Activated CD4-positive, alpha-beta T cell treated with anti-CD3 and anti-CD28 coated beads, Interleukin-2, amount 10 ng/mL, durations not matched to agents 24 days and 14 days (primary cell): ENCODE measurements at places on chromosomes 12 and 14. TPM values are rescaled to one million over a fixed set of nuclear protein-coding genes. Genes with fewer than 3 reads are reported as not detected.

- no peak overlapping the region for H3K27ac ChIP-seq
- no peaks in the 10 kb centered on the region for H3K4me1 ChIP-seq
- no peaks in the 10 kb centered on the region for H3K27me3 ChIP-seq
- no peak overlapping the region for H3K4me3 ChIP-seq
- peaks cover 10% of the 10 kb centered on the region for H3K36me3 ChIP-seq
- no peak for DNase-seq
These were observed 27.1 kb downstream of the STK38L start for GRCh38 chr12:27271206-27271605.

GRCh38 chr12:45613296-45613695, 116.2 kb upstream of the ARID2 start:
- H3K4me1 ChIP-seq, result peaks cover 3% of the 10 kb centered on the region
- H3K36me3 ChIP-seq, result no peaks in the 10 kb centered on the region
- H3K4me3 ChIP-seq, result no peak overlapping the region
- no peak overlapping the region for H3K27ac ChIP-seq

- H3K27me3 ChIP-seq, result no peaks in the 10 kb centered on the region
- H3K36me3 ChIP-seq, result no peaks in the 10 kb centered on the region
- H3K4me3 ChIP-seq, result no peak overlapping the region
- no peak for DNase-seq
These were observed 124.8 kb upstream of the WSCD2 start for GRCh38 chr12:108004319-108004718.

The RAB2B gene
- 26.5 and 30.1 TPM in 2 replicates for total RNA-seq

The SLC6A12 gene
- total RNA-seq, result not detected in 2 replicates

- H3K4me3 ChIP-seq, result no peak overlapping the region
- no peak overlapping the region for H3K27ac ChIP-seq
- H3K36me3 ChIP-seq, result peaks cover 16% of the 10 kb centered on the region
- DNase-seq, result no peak
These were observed 167.5 kb downstream of the DPF3 start for GRCh38 chr14:72726444-72726843.

DNA sequence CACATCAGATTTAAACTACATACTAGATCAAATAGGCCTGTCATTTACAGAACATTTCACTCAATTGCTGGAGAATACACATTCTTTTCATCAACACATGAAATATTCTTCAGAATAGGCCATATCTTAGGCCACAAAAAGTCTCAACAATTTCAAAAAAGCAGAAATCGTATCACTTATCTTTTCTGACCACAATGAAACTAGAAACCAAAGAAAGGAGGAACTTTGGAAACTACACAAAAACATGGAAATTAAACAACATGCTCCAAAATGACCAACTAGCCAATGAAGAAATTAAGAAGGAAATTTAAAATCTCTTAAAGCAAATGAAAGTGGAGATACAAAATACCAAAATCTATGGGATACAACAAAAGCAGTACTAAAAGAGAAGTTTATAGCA, 35.1 kb downstream of the PARP11 start:
- peak overlapping the region; percentile 49 for H3K4me3 ChIP-seq
- H3K36me3 ChIP-seq, result peaks cover 44% of the 10 kb centered on the region
- H3K27me3 ChIP-seq, result no peaks in the 10 kb centered on the region
- H3K4me1 ChIP-seq, result peaks cover 31% of the 10 kb centered on the region
- H3K27ac ChIP-seq, result peak overlapping the region; percentile 75

GRCh38 chr14:64119500-64119899, 174.7 kb downstream of the ESR2 start:
- H3K36me3 ChIP-seq, result peaks cover 45% of the 10 kb centered on the region
- H3K27ac ChIP-seq, result peak overlapping the region; percentile 43
- no peak overlapping the region for H3K4me3 ChIP-seq
- no peak for DNase-seq
- H3K27me3 ChIP-seq, result no peaks in the 10 kb centered on the region

The MFAP5 gene
- not detected in 2 replicates for total RNA-seq

- no peak overlapping the region for H3K4me3 ChIP-seq
- H3K27ac ChIP-seq, result no peak overlapping the region
- no peaks in the 10 kb centered on the region for H3K36me3 ChIP-seq
- no peak for DNase-seq
- H3K4me1 ChIP-seq, result no peaks in the 10 kb centered on the region
These were observed 91.3 kb downstream of the RPS29 start for GRCh38 chr14:49494836-49495235.

The DHRS4L2 gene
- total RNA-seq, result 22.1 and 22.5 TPM in 2 replicates

- no peak overlapping the region for H3K4me3 ChIP-seq
- no peaks in the 10 kb centered on the region for H3K27me3 ChIP-seq
- H3K27ac ChIP-seq, result no peak overlapping the region
- DNase-seq, result no peak
These were observed 222.9 kb downstream of the CNTN1 start for GRCh38 chr12:40915172-40915571.

The FOXN4 gene
- total RNA-seq, result not detected in 2 replicates

DNA sequence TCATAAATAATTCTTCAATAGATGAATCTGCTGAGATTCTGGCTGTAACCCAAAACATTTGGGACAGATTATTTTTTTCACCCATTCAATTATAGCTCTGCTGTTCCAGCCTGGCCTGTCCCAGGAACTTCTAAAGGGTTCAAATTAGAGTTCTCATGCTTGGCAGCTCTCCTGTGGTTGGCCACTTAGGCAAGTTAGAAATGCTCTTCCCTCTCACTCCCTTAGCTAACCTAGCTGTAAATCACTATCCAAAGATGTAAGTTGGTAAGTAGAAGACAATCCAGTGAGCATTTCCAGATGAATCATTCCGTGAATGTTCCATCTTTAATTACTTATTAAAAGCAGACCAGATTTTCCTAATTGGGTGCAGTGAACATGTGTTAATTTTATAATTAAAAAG, 760.4 kb upstream of the TBX3 start:
- no peak overlapping the region for H3K4me3 ChIP-seq
- DNase-seq, result no peak
- no peak overlapping the region for H3K27ac ChIP-seq
- no peaks in the 10 kb centered on the region for H3K27me3 ChIP-seq
- H3K36me3 ChIP-seq, result no peaks in the 10 kb centered on the region
- no peaks in the 10 kb centered on the region for H3K4me1 ChIP-seq

DNA sequence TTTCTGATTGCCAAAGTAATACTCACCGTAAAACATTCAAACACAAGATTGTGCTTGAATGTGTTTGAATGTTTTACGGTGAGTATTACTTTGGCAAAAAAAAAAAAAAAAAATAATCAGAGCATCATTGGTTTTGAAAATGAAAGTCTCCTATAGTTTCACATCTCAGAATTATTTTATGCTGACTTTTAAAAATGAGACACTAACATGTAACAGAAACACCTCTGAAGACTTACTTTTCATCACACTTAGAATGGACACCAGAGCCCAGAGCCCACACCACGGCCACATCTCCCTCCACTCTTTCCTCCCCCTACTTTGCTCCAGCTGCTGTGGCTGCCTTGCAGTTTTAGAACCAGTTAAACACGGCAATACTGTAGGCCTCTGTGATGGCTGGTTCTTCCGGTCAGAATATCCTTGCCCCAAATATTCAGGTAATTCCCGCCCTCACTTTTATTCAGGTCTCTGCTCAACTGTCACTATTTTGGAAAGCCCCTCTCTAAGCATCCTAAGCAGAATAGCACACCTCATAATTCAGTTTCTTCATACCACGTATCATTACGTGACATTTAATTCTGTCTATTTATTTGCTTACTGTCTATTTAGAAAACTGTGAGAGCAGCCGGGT, 138.9 kb upstream of the MAX start:
- peaks cover 14% of the 10 kb centered on the region for H3K4me1 ChIP-seq
- H3K4me3 ChIP-seq, result no peak overlapping the region
- DNase-seq, result no peak
- H3K36me3 ChIP-seq, result no peaks in the 10 kb centered on the region
- H3K27ac ChIP-seq, result no peak overlapping the region

The PPP1R36 gene
- total RNA-seq, result 0.31 and 0.33 TPM in 2 replicates

- peak overlapping the region; percentile 75 for H3K27ac ChIP-seq
- peaks cover 5% of the 10 kb centered on the region for H3K4me1 ChIP-seq
- DNase-seq, result no peak
- peaks cover 2% of the 10 kb centered on the region for H3K36me3 ChIP-seq
These were observed 1.3 kb upstream of the CLBA1 start for GRCh38 chr14:104984056-104984894.

GRCh38 chr12:52243856-52244614, 11.0 kb downstream of the KRT7 start:
- peaks cover 63% of the 10 kb centered on the region for H3K4me1 ChIP-seq
- peak overlapping the region; percentile 99 for H3K27ac ChIP-seq
- H3K27me3 ChIP-seq, result peaks cover 1% of the 10 kb centered on the region
- DNase-seq, result peak; percentile 92

DNA sequence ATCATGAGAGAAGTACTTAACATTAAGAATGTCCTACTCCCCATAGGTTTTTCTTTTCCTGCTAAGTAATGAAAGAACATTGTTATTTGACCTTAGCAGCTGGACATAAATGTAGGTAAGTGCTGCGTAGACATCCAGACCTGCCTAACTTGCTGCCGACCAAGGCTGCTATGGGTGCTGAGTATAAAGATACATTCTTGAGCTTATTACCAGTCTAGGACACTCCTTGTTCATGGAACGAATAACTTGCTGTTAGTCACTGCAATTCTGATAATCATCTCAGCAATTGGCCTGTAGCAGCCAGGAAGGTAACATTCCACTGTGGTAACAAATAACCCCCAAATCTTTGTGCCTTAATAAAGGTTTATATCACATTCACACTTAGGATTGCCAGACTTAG, 478.1 kb downstream of the VRK1 start:
- no peaks in the 10 kb centered on the region for H3K36me3 ChIP-seq
- peaks cover 17% of the 10 kb centered on the region for H3K27me3 ChIP-seq
- no peak overlapping the region for H3K4me3 ChIP-seq
- peaks cover 5% of the 10 kb centered on the region for H3K4me1 ChIP-seq

DNA sequence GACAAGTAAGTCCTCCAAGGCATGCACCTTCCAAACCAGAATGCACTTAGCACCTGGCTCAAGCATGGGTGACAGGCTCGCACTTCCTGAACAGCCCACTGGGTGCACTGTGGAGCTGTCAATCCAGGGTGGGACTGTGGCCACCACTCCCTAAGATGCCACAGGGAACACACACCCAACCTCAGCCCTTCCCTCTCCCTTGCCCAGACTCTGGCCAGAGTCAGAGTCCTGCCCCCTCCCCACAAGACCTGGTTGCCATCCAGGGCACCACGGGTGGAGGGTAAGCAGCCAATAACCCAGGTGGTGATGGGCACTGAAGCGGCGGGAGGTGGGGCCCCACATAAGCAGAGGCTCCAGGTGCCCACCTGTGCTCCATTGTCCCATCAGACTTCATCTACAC, 160.6 kb downstream of the MYRFL start:
- no peak overlapping the region for H3K27ac ChIP-seq
- H3K36me3 ChIP-seq, result no peaks in the 10 kb centered on the region
- no peaks in the 10 kb centered on the region for H3K27me3 ChIP-seq
- H3K4me3 ChIP-seq, result no peak overlapping the region

DNA sequence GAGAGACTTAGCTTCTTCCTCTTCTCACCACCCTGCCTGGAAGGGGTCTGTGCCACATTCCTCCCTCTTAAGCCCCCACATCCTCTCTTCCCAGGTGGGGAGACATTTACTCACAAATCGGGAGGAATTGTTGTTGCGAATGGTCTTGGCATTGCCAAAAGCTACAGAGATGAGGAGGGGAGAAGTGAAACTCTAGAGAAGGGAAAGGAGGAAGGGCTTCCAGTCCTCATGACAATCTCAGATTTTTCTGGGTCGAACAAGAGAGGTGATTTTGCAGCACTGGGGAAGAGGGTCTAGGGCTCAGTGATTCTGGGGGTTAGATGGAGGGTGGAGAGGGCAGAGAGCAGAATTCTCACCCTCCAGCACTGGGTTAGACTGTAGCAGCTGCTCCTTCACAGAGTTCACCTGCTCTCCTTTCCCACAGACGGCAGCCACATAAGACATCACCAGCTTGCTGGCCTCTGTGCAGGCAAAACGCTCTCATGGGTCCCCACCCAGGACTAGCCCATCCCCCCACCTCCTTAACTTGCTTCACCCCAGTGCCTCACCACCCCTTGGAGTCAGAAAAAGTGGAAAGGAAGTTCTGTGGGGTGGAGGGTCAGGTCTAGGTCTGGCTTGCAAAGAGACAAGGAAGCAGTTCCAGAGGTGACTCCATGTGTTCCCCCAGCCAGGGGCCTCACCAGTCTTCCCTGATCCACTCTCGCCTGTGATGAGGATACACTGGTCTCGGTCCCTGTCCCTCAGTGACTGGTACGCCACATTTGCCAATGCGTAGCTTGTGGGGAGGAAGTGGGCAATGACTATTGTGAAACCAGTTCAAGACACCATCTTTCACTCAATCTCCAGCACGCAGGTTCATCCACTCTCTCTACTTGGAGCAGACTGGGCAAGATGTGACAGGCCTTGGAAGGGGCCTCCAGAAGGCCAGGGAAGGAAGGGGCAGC, 2.7 kb downstream of the MYO1A start:
- H3K36me3 ChIP-seq, result no peaks in the 10 kb centered on the region
- H3K4me1 ChIP-seq, result peaks cover 34% of the 10 kb centered on the region
- H3K4me3 ChIP-seq, result peak overlapping the region; percentile 65
- H3K27ac ChIP-seq, result peak overlapping the region; percentile 87
- DNase-seq, result peak; percentile 85
- no peaks in the 10 kb centered on the region for H3K27me3 ChIP-seq

- H3K27ac ChIP-seq, result no peak overlapping the region
- no peaks in the 10 kb centered on the region for H3K36me3 ChIP-seq
- peaks cover 40% of the 10 kb centered on the region for H3K4me1 ChIP-seq
- no peak for DNase-seq
These were observed 18.2 kb upstream of the IRF2BPL start for GRCh38 chr14:77046721-77047120.

The EMP1 gene
- total RNA-seq, result 22.2 and 26.4 TPM in 2 replicates

DNA sequence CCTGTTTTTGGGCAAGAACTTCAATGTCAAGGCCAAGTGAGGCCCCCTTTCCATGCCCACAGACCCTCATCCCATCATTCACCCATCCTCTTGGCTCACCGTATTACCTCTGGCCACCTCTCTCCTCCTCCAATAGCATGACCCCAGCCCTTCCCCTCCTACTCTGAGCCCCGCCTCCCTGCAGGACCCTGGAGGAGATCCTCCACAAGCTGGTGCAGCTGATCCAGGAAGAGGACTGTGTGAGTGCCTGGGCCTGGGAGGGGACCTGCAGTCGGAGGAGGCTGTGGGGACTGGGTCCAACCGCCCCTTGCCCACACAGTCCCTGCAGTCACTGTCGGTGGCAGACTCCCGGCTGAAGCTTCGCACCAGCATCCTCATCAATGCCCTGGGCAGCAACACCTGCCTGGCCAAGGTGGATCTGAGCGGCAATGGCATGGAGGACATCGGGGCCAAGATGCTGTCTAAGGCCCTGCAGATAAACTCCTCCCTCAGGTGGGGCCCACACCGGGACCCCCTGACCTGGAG, 7.2 kb downstream of the CARMIL3 start:
- peaks cover 7% of the 10 kb centered on the region for H3K4me1 ChIP-seq
- H3K27me3 ChIP-seq, result no peaks in the 10 kb centered on the region
- no peaks in the 10 kb centered on the region for H3K36me3 ChIP-seq
- H3K4me3 ChIP-seq, result no peak overlapping the region
